Suprapubic skin (tissue), 4 donors: ENCODE measurements at places on chromosomes 2 and 18. TPM values are rescaled to one million over a fixed set of nuclear protein-coding genes. Genes with fewer than 3 reads are reported as not detected.

The GALR1 gene
- 0.08 TPM for total RNA-seq

The KRCC1 gene
- 15.8 TPM for total RNA-seq

The SPATA3 gene
- not detected for total RNA-seq

The CXCR1 gene
- 0.87 TPM for total RNA-seq

The SNORC gene
- 15.0 TPM for total RNA-seq

The BCL11A gene
- total RNA-seq = 222 TPM

The ACVR1C gene
- total RNA-seq = 1.9 TPM

The MC5R gene
- not detected for total RNA-seq

The CDCA7 gene
- total RNA-seq = 17.3 TPM

The ZBTB14 gene
- 15.0 TPM for total RNA-seq

The RESP18 gene
- total RNA-seq = not detected
